ENCODE measurements at places on chromosomes 4 and X.

DNA sequence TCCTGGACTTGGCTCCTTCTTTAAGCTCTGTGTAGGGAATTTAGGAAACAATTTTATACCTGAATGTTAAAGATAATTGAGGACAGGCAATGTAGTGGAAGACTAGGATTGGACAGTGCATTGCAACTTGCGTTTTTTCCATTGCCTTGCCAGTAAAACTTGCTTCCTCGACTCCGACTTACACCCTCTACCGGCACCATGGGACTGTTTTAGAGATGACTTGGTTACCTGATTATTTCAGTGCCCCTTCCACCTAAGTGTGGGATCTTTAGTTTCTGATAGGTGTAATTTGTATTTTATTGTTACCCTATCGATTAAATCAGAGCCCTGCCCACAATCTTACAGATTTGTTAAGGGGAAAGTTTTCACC, 1.2 kb downstream of the PRPS1 start:
- no peak for DNase-seq

DNA sequence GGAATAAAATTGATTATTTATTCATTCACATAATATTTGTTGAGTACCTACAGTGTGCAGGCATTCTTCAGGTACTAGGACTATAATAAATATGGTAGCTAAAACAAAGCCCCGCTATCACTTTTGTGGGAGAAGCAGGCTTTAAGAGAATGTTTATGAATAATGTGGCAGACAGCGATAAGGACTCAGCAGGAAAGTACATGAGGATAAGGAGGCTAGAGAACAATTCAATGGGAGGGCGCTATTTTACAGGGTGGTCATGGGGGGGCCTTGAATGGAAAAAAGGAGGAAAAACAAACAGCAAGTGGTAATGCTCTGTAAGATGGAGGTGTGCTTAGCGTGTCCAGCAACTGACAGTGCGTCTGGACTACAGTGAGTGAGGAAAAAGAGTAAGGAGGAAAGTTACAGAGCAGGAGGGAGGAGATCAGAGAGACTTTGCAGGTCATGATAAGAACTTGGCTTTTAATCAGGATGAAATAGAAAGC, 264.2 kb upstream of the ETNPPL start:
- no peak for DNase-seq

- no peak for DNase-seq
Observed at GRCh38 chrX:133389975-133390374, 25.3 kb downstream of the GPC4 start.

DNA sequence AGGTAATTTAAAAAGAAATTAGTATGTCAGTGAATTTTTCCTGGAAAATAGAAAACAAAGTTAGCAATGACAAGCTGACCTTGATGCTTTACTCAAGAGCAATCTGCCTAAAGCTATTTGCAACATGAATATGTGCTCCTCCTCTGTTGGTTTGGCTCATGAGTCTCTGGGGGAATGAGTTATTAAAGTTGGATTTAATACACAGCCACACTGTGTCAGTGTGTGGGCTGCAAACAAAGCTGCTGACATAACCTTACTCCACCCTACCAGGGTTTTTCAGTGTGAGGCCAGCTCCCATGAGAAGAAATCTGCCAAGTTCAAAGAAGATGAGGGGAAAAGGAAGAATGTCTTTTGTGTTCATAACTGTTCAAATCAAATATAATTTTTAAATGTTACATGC, 280.5 kb downstream of the TLL1 start:
- DNase-seq, result no peak

- DNase-seq, result no peak
Observed at GRCh38 chrX:109880629-109881028, 122.3 kb upstream of the TMEM164 start.

GRCh38 chr4:136307765-136308164, 1224.5 kb downstream of the PCDH18 start:
- no peak for DNase-seq

DNA sequence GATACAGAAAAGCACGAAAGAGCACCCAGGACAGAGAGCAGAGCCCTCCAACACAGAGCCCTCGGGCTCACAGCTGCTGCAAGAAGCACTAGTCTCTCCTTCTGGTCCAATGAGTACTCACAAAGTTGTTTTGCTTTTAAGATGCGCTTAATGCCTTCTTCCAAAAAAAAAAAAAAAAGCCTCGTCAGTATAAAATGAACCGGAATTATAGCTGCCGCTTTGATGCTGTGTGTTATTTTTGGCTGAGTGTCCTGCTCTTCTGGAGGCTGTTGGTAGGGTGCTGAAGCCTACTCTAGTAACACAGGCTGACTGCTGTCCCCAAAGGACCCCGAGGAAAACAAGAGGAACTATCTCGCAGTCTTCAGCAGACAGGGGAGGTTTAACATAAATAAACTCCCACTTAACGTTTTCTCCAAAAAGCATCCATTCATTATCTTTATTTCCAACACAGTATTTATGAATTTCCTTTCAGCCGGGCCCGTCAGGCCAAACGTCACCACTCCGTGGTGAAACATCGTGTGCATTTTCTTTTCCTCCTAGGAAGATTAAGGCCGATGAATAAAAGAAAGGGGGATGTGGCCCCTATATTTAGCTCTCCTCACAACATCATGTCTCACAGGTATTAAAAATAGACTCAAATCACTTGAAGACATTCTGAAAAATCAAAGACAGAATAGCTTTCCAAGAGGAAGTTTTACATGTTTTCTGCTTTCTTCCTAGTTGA, 213.7 kb upstream of the PPARGC1A start:
- no peak for DNase-seq

DNA sequence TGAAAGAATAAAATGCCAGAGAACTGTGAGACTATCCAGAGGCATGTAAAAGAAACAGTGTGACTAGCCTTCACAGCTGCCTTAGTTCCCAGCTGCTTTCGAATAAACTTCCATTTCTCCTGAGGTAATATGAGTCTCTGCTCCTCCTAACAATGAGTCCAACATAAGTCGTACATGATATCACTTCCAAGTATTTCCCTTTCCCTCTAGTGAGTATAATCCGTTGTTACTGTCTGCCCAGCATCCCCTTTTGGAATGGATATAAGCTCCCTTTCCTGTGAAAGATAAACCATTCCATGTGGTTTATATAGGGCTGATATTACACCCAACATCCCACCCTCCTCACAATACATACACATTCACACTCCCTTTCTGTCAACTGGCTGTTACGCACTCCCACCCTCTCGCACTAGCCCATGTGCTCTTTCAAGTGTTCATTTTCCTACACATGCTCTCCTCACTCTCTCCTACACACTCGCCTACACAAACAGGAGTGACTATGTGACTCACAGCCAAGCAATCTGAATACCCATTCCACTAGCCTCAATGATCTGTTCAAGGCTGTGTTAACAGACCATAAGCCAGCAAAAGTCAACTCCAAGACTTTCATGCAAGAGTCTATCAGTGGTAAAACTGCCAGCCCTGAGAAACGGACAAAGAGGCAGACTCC, 5.0 kb downstream of the NAF1 start:
- peak; percentile 3 for DNase-seq

DNA sequence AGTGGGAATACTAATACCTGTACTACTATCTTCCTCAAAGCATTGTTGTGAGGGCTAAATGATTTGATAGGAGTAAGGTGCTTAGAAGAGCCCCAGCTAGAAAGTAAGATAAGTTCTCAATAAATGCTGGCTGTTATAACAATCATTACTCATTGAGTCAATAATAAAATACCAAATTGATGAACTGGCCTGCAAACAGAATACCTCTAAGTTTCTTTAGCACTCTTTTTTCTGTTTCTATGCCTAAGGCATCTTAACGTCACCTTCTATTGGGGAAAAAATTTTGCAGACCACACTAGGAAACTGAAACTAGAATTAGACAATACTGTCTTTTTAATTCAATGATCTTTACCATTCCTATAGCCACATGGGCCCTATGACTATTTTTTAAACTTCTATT, 1.2 kb downstream of the CLTRN start:
- no peak for DNase-seq

- DNase-seq, result no peak
Observed at GRCh38 chr4:2849267-2850152, 5.9 kb downstream of the ADD1 start.

GRCh38 chr4:154529728-154530519, 20.3 kb downstream of the PLRG1 start:
- DNase-seq, result no peak

GRCh38 chrX:10739426-10739825, 119.0 kb upstream of the MID1 start:
- DNase-seq, result no peak

DNA sequence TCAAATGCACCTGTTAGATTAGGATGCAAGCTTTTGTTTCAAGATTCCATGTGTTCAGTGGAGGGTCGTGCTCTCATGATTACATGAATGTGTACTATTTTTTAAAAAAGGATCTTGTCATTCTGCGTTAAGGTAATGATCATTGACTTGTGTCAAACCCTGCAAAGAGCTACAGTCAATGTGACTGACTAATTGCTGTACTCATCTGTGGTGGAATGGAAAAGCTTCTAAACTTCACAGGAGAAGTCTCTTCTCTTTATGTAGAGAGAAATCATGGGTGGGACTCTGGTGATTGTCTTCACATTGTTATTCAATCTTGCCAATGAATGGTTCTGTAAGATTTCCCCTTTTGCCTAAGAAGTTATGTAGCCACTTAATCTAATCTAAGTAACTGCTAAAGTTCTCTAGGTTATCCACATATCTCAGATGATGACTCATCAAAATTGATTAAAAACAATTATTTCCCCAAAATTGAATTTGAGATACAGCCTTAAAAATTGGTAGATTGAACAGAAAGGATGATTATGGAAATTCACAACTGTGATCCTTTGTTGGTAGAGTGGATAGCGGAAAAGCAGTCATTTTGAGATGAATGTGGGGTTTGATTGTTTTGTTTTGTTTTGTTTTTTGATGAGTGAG, 6.7 kb downstream of the MAGEE1 start:
- DNase-seq, result no peak

DNA sequence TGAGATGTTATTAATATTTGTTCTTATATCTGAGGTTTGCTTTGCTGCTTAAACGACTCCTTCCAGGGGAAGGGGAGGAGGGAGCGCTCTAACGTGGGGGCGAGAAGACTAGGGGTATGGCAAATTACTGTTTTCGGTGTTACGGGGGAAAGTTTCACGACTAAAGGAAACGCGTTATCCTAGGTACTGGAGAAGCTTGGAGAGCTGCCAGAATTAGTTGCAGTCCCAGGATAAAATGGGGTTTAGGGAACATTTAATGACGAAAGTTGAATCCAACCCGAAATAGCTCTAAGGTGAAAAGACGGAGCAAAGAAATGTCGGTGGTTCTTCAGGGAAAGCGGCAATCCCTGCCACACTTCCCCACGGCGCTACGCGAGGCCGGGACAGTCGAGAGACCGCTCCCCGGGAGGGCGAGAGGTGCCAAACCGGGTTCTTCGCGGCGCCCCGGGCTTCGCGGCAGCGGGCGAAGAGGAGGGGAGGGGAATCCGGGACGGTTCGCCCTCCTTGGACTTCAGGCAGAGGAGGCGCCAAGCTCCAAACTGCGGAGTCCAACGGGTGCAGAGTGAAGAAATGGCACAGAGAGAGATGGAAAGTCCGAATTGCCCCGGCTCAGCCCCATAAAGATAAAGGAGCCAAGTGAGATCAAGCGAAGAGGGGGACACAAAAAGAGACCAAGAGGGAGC, 724 bp downstream of the THOC2 start:
- DNase-seq, result no peak

DNA sequence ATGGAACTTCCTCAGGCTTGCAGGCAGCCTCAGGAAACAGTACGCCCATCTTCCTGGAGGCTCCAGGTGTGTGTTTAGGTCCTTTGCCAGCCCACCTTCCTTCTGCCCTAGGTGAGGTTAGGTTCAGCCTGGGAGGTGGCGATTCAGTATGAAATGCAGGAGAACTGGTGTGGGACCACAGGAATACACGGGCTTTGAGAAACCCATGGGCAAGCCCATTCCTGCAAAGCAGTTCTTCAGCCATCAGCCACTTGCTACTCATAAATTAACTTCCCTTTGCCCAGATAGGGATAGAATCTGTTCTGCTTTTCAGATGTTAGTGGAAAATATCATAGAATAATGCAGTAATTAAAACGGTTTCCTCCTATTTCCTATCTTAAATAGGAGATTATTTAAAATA, 32.2 kb downstream of the TBC1D14 start:
- DNase-seq, result no peak

DNA sequence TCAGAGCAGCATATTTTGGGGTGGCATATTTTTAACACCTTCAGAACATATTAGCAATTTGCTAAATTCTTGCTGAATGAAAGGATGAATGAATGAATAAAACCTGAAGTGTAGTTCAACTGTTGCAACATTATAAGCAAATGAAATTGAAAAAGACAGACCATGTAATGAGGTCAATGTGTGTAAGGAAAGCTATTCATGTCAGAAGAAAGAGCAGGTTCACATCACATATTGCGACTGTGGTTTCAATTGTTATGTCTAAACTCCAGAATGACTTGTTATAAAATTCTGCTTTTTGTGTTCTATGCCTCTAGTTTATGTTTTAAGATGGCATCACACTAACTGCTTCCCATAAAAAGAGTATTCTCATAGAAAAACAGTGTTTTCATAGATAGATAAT, 32.9 kb upstream of the DSPP start:
- no peak for DNase-seq

DNA sequence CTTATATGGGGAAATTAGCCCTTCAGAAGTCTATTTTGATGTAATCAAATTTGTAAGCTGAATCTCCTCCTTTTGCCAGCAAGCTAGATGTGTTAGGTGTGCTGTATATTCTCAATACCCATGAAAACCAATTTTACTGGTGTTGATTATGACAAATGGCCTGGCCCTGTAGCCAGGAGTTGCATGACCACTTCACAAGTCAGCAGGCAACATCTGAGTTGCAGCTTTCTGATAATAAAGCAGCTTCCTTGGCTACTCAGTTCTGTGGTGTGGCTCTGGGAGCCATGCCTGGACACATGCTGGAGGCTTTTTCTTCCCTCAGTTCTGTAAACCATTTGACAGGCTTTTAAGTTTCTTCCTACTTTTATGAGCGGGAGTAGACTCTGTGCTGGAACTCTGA, 154.1 kb upstream of the CXCL13 start:
- no peak for DNase-seq

DNA sequence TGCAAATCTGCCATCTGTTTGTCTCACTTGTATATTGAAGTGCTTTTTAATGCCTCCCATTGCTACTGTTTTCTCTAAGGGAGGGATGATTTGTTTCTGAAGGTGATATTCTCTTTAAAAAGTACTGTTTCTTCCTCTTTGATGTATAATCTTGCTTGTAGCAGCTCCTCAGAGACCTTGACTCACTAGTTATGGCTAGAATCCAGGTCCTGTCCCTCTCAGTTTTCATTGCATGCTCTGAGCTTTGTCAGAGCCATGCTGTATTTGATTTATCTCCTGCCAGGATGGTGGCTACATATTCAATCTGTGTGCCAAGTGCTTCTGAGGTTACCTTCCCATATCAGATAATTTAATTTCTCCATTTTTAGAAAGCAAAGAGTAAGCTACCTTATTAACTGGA, 56.0 kb downstream of the GLUD2 start:
- no peak for DNase-seq

- DNase-seq, result no peak
Observed at GRCh38 chr4:165324236-165324917, 3.1 kb upstream of the MSMO1 start.

DNA sequence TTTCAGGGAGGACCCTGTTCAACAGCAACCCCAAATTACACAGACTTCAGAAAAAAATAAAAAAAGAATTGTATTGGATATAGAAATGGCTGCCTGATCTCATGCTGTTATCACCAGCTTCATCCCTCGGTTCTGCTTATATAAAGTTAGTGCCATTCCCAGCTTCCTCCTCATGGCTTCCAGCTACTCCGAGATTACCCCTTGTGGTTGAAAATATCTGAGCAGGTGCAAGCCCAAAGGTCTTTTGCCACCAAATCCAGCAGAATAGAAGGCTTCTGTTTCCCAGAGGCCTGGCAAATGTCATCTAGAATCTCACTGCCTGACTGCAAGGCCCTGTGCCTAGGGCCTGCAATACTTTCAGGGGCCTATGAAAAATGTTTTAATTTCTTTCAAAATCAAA, 13.8 kb upstream of the HPGDS start:
- DNase-seq, result no peak

All from stimulated activated CD4-positive, alpha-beta T cell treated with anti-CD3 and anti-CD28 coated beads, Interleukin-2, amount 100 ng/mL, for 24 hours (primary cell).